ENCODE measurements at places on chromosomes 6 and 20.

DNA sequence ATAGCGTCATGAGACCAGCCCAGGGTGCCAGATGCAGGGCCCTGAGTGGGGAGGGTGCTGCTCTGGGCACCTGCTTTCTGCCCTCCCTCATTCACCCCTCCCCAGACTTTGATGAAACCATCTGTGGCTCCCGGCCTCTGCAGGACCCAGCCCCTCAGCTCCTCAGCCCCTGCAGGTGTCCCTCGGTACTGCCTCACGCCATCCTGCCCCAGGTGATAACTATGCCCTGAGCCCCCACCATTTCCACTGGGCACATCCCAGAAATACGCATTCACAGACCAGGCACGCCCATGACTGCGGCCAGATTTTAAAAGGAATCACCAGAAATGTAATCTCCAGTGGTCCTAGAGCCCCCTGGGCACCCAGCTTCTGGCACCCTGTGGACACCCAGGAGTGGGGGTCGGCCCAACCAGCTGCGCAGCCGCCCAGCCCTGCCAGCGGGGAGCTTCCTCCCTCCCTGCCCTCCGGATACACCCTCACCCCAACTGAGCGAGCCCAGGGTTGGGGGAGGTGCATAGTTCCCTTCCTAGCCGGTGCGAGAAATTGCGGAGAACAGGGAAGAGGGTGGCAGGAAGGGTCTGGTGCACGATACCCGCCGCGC is 615 bp upstream of the NTSR1 start:
- peak; percentile 36 for DNase-seq

- DNase-seq, result no peak
Observed at GRCh38 chr20:19070026-19070425, 142.4 kb upstream of the SLC24A3 start.

GRCh38 chr20:49850463-49851230 is 38.0 kb downstream of the SLC9A8 start:
- DNase-seq, result no peak

DNA sequence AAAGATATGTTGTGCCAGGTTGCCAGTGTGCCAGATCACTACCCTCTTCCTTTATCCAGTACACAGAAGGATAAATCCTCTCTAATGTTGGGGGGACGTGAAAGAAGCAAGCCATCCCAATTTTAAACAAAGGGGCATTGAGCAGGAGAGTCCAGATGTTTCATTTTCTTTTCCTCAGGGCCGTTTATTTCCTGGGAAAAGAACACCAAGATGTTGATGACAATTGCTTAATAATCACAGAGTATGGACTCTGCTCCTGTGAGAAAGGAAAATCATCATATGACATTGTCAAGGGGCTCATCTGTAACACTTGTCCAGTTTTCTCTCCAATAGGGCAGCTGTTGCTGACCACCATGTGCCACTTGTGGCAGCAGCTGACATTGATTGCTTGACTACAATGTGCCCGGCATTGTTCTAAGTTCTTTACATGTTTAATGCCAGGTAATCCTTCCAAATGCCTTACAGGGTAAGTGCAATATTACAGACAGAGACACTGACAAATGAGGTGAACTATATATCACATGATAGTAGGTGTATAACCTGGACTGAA is 161.4 kb downstream of the CD109 start:
- DNase-seq, result no peak

GRCh38 chr6:104003803-104004516 is 855.8 kb downstream of the HACE1 start:
- no peak for DNase-seq

- no peak for DNase-seq
Observed at GRCh38 chr6:118319894-118320649, 228.0 kb upstream of the PLN start.

DNA sequence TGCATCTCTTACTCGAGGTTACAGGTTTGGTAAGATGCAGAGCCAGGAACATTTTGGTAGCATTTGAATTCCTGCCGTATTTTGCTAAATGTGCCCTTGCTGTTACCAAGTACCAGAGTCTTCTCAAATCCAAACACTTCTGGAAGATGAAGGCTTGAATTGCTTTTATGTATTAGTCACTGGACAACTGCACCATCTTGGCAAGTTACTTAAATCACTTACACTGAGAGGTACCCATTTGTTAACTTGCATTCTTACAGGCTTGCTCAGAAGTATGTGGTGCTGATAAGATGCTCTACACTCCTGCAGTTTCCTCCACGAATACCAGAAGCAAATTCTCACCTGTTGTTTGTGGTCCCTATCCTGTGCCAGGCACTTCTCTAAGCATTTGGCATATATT is 12.7 kb downstream of the IL22RA2 start:
- no peak for DNase-seq

GRCh38 chr6:28941684-28942448 is 18.1 kb upstream of the TRIM27 start:
- DNase-seq, result no peak

DNA sequence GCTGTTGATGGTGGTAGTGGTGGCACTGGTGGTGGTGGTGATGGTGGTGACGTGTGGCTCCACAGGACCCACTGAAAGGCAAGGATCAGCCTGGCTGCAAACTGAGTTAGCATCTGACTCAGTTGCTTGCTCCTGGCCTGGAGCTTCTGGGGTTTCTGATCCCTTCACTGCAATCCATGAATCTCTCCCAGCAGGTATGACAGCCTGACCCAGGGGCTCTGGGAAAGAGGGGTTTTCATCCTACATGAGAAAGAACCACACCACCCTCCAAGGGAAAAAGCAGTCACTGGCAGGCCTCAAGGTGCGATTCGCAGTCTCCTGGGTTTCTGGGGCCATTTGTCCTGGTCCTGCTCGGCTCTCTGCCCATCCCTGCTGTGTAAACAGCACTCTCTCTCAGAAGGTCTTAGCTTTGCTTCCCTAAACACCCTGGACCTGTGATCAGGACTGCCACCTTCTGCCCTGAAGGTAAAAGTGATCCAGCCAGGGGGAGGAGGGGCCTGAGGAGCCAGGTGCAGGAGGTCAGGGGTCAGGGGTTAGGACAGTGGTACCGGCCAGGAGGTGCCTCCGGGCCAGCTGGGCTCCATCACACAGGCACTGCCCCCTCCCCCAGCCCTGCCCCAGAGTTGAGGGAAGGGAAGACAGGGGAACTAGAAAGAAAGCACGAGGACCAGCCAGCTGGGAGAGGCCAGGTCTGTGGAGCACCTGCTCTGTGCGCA is 152.0 kb downstream of the BMP7 start:
- DNase-seq, result no peak

DNA sequence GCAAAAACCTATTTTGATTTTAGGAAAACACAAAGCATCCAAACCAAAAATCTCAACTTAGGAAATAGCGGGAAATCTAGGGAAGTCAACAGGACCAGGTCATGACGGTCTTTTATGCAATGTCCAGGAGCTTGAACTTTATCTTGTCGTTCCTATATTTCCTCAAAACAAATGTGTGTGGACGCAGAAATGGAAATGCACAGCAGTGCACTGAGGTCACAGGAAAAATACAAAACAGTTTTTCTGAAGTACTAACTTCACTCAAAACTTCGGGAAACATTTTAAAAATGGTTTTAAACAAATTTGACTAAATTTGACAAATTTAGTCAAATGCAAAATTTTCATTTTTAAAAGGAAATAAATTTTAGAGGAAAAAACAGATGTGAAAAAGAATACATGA is 5.5 kb upstream of the SLC17A2 start:
- no peak for DNase-seq
